Renal pelvis (tissue), 12 donors: ENCODE measurements at places on chromosomes 2 and 18. TPM values are rescaled to one million over a fixed set of nuclear protein-coding genes. Genes with fewer than 3 reads are reported as not detected.

DNA sequence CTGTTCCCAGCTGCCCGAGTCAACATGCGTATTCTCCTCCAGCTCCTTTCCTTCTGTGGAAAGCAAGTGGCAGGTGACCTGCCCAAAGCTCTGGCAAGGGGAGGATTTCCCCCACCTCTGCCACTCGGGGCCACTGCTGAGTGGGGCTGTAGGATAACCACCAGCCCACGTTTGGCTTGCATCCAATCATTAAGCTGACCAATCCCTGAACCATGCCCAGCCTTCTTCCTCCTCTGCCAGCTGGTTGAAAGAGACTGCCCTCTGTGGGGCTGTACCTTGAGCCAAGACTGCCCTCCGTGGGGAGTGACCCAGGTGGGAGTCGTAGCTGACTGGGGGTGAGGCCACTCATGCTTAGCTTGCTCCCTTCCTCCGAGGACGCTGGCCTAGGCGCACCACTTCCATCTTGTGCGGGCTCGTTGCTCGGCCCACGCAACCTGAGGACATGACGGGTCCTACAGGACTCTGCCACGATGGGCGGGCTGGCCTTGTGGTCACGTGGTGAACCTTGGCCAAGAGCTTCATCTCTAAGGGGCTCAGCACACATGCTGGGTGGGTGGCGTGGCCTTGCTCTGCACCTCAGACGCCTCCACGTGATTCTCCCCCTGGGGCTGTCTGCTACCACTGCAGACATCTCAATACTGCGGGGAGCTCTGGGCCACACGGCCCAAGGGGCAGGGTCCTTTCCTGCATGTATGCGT, 112.1 kb downstream of the NDUFA10 start:
- DNase-seq = no peak

DNA sequence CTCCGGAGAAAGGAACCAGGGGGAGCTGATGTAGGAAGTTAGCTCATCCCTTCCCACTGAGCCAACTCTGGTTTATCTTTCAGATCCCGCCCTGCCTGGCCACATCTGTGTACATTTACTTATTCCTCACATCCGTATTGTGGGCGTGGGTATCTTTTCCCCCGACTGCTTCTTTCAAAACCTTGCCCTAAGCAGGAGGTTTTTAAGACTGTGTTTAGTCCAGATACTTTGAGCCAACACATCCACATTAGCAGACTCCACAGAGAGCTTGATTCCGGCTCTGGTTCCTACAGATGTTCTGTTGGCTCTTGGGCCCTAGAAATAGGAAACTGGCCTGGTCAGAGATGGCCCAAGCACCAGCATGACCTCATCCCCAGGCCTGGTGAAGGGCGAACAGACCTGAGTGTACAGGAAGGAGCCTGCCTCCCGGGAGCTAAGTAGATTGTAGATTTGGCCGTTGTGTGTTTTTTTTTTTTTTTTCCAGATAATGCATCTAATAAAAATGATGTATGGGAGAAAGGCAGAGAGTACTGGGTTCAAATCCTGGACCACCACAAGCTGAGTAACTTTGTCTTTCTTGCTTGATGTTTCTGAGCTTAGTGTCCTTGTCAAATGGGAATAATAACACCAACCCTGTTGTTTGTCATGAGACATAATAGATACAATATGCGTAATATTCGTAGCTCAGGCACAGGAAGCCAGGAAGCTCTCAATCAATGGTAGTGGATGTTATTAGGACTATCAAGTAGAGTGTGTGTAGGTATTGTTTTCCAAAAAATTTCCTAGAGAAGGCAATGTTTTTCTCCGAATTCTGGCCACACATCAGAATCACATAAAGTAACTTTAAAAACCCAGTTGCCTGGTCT, 92.3 kb downstream of the PRKCE start:
- DNase-seq = no peak

DNA sequence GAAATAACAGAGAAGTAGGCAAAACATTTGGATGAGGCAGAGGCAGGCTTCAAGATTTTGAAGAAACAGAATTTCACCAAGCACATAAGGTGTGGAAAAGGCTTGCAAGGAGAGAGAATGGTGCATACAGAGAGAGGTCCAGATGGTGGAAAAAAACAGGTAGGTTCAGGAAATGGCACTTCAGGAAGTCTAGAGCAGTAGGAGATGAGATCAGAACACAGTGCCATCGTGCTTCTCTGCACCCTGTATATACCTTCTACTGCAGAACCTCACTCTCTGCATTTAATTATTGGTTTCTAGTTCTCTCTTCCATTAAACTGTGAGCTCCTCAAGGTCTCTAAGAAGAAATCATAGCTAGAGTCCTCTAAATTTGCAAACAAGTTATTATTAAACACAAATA, 2.4 kb downstream of the PAIP2B start:
- DNase-seq = no peak

DNA sequence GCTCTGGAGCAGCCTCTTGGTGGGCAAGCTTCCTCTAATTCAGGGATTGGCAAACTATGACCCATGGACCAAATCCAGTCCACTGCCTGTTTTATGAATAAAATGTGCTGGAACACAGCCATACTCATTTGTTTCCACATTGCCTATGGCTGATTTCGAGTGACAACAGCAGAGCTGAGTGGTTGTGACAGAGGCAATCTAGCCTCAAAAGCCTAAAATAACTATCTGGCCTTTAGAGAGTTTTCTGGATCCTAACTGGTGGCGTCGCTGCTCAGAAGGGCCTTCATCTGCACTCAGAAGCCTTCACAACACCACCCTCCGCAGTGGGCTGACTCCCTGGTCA, 147.1 kb downstream of the CCBE1 start:
- no peak for DNase-seq

DNA sequence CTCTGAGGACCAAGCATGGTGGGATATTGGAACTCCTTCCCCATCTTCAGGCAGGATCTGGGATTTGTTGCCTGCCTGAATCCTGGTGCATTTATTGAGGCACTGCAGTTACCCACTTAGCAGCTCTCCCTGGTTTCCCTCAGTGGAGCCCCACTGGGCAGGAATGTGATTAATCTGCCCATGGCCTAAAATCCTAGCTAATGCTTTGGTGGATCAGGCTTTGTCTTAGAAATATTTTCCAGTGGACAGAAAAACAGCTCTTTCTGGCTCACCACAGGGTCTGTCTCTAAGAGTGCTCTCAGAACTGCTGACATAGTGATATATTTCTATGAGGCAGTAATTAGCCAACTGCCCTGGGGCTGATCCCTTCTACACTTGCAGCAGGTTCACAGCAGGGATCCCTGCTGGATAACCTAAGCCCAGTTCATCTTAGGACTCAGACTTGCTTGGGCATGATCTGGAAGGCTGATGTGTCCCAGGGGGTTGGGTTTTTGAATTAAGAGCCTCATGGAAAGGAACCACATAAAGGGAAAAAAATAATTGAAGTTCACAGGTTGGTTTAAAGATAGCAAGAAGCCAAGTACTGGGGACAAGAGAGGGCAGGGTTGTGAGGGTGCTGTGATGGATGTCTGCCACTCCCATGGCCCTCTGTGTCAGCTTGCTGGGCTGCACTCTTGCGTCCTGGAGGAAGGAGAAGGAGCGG, 44.3 kb upstream of the ZDBF2 start:
- no peak for DNase-seq

GRCh38 chr2:207802650-207803049, 32.9 kb upstream of the FZD5 start:
- DNase-seq = no peak

DNA sequence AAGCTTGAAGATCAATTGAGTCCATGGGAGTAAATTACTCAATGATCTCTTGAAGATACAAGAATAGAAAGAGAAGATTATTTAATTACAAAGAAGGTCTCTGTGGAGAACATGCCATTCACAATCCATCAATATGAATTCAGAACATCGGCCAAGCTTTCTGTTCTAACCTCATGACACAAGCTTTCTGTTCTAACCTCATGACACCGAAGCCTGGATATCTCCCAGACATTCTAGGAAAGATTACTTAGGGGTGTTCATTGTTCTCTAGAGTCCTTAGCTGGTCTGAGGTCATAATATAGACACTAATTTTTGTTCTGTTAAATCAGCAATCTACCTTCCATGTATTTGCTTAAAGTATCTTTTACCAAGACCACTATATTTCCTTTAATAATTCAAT, 95.5 kb downstream of the RDH14 start:
- DNase-seq = no peak

GRCh38 chr2:64362562-64363026, 91.4 kb upstream of the LGALSL start:
- DNase-seq = no peak

DNA sequence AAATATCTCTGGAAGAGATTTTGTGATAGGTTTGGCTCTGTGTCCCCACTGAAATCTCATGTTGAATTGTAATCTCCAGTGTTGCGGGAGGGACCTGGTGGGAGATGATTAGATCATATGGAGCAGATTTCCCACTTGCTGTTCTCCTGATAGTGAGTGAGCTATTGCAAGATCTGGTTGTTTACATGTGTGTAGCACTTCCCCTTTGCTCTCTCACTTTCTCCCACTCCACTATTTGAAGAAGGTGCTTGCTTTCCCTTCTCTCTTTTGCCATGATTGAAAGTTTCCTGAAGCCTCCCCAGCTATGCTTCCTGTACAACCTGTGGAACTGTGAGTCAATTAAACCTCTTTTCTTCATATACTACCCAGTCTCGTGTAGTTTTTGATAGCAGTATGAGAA, 97.0 kb upstream of the FN1 start:
- DNase-seq = no peak

DNA sequence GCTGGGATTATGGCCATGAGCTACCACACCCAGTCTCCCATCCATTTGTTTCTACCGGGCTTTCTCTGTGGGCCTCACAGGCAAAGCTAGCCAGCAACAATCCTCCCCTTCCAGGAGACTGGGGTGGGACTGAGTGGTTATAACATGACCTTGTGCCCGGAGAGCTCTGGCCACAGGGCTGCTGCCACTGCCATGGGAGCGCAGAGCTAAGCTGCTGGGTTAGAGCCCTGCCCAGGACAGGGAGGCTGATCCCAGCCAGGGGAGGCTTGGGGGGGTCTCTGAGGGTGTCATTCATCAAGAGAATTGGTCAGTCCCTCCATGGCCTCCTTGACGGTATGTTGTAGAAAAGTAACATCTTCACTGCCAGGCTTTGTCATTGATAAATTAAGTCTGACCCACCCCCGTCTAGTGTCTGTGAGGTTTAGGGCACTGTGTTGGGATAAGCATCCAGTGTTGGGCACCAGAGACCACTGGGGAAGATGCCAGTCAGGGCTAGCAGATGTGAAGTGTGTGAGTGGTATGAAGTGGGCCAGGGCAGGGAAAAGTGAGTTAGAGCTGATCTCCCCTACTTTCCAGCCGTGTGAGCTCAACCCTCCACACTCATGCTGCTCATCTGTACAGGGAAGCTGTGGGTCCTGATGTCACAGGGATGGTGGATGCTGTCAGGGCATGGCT, 368.4 kb upstream of the HS6ST1 start:
- DNase-seq = no peak

DNA sequence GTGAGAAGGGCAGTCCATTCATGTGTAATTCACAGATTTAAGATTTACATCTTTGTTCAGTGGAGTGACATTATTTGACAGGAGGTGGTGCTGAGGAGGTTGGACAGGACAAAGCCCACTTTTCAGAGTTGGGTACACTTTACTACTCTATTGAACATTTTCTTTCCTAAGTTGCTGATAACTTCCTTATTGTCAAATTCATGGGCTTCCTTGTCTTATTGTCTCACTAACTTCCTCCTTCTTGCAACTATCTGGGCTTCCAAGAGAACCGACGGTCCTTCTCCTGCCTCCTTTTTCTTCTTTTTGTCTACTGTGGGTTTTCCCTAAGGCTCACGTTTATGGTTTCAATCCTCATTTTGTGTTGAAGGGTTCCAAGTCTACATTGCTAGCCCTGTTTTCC, 67.7 kb upstream of the DNMT3A start:
- no peak for DNase-seq

DNA sequence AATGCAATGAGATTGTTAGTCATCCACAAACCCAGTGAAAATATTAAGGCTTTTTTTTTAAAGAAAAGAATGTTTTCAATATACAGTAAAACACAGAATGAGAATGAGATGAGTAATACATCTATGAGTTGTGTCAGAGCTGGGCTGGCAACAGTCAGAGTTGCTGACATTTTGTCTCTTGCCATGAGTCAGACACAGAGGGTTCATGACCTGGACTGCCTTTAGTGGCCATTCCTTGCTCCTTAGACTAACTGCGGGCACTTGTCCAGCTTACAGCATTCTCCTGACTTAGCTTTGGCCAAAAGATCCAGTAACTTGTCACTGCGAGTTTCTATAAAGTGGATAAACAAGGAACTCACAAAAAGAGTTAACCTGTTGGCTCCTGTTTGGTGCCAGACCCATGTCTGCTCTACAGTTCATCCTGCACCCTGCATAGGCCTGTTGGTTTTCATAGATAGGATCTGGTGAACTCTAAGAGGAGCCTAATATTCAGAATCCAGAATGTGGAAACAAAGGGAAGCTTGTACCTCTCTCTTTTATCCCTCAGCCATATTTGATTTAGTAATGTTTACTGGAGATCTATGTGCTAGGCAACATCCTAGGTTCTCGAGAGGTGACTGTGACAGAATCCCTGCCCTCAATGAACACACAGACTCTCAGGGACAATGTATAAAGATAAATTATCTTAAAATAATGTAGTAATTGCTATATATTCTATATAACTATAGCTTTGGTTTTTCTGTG, 391.5 kb upstream of the VWC2L start:
- no peak for DNase-seq

DNA sequence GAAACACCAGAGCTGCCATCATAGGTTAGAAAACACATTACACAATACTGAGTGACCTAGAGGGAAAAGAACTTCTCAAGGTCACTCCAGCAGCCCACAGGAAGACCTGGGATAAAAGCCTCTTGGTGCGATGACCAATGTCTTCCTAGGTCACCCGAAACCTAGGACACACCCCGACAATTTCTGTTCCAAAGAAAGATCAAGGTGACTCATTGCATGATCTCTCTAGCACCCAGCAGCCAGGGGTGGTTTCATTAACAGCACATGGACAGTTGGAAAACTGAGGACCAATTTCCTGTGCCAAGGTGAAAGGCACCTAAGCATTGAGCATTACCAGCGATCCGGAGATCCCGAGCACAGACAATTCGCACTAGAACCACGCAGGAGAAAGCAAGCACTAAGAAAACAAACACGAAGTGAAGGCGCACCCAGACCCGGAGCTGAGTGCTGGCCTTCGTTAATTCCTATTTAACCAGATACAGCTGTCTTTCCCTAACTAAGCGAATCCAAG, 1.5 kb downstream of the CACNB4 start:
- no peak for DNase-seq

The SERPINB3 gene
- polyA plus RNA-seq = not detected

The ANKRD30BL gene
- 0.78 TPM for polyA plus RNA-seq

The DSG1 gene
- 0.12 TPM for polyA plus RNA-seq

The SPATA3 gene
- polyA plus RNA-seq = not detected

The SCN9A gene
- polyA plus RNA-seq = 2.1 TPM
